ENCODE measurements at places on chromosomes 13 and 19.

DNA sequence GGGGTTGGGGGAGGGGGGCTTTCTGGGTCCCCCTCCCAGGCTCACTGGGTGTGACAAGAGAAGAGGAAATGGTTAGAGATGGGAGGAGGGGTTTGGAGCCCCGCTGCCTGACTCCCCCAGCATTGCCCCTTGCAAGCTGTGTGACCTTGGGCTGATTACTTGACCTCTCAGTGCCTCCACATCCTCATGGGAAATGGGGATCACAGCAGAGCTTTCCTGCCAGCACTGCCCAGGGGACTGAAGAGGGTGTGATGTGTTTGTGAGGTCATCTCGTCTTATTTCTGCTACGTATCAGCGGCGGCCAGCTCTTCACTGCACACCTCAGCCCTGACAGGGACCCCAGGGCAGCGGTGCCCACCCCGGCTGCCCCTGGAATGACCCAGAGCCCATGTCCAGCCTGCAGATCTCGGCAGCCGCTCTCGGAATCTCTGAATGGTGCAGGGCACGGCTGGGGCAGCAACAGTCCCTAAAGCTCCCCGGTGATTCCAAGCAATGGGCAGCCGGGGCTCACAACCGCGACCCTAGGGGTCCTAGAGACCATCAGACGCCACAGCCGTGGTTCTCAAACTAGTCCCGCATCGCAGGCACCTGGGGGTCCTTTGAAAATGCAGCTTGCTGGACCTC lies 8.4 kb downstream of the PNMA8B start:
- DNase-seq = no peak

- peak; percentile 83 for DNase-seq
Measured at GRCh38 chr19:6481541-6482342, at the start of gene DENND1C. TSS of gene DENND1C (minus strand) at chr19:6481787. CDS start at chr19:6481695, 92 bp downstream.

DNA sequence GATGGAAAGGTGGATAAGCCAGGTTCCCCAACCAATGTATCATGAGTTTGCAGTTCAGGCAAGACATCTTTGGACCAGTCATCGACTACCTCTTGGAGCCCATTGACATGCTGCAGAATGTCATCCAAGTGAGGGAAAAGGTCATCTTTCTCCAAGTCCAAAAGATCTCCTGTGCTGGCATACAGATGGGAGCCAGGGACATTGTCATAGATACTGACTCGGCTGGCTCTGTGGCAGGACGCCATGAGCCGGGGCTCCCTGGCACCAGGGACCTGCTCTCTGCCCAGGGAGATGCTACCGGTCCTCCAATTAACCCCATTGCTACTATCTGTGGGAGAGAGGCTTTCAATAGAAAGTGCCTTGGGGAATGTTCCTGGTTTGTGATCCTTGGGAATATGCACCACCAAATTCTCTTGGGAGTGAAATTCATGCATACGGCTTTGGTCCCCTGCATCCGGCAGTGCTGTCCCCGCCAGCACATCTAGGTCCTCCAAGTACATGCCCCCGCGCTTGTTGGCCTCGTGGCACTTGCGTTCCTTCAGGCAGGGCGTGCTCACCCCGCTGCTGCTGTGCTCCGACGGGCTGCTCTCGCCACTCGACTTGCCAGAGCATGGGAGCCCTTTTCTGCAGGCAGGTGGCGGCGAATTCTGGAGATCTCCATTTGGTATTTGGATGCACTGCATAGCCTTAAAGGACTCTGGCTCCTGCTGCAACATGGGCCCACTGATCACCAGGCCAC lies 113.0 kb downstream of the KL start:
- DNase-seq = no peak

DNA sequence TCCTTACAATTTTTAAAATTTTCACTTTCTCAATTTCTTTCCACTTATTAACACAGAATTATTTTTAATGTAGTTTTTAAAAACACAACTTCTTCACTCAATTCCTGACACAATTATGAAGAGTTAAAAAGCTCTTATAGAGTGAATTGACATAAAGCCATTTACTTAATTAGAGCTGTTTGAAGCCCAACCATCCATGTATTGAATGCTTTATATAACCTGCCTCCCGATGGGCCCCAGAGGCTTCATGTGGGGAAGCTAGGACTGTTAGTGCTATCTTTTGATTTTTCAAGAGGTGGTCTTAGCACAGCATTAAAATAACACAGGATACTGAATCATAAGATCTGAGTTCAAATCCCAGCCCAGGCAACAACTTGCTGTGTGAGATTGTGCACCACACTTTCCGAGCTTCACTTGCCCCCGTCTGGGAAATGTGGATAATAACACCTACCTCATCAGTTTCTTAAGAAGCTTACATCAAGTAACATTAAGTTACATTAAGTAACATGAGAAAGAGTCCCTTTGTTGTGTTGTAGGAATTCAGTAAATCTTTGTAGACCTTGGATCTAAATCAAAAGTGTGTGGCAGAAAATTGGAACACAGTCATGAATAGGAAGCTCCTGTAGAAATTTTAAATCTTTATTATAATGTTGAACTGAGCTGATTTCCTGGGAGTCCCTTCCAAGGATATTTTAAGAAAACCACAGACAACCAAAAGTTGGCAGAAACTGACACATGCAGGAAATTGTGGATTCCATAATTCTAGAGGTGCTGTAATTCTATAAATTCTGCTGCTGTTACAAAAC lies 5.5 kb upstream of the ENOX1 start:
- DNase-seq = no peak

DNA sequence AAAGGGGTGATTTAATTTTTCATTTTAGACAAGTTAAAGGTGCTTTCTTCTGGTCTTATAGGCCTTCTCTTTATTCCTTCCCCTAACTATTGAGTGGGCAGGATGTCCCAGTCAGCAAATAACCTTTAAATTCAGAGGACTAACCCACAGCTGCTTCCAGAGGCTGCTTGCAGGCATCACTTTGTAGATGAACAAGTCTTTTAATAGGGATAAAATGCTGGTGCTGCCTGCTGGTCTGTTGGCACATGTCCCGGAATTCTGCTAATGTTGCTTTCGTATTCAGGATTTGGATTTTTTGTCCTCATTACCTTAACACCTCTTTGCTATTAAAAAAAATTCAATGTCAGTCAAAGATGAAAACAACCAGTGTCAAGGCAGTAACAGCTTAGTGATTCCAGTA lies 132.7 kb upstream of the KL start:
- no peak for DNase-seq

- peak; percentile 62 for DNase-seq
Measured at GRCh38 chr19:49421039-49421877, 2.0 kb downstream of the PTH2 start.

DNA sequence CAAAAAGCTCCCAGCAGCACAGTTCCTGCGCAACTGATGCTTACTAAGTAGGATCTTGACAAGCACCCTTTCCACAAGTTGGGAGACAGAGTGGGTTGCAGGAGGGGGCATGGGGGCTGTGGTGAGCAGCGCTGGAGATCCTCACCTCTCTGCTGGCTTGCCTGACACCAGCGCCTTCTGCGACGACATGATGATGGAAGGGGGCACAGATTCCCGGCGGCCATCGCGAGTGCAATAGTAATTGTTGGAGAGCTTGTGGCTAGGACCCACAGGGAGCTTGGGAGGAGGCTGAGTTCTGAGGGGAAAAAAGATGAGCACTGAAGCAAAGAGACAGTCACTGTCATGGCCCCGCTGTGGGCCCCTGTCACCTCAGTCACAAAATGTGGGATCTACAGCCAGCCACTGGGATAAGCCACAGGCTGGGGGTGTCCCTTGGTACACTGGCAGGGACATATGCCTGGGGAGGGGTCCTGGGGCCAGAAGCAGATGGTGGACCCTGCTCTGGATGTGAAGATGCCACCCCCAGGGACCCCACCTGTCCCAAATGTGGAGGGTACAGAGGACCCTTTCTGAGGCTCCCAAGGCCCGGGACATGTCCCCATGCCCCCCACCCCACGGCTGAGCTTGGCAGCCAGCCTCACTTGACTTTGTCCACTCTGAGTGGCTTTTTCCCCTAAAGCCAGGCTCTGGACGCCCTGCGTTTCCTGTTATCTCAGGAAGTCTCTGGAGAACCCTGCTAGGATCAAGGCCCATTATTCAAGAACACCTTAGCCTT lies 4.6 kb downstream of the NDUFA7 start:
- DNase-seq = no peak

DNA sequence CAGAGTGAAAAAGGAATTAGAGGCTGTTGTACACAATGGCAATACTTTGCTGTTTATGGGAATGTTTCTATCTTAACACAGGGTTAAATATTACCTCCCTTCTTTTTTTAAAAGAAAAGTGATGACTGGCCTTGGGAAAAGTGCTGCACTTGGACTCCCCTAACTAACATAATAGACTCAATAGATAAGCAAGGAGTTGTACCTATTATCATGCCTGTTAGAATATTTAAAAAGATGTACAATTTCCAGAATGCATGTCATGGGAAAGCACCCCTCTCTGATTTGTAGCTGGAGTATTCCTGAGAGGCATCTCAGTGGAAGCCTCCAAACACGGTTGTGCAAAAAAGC lies 79.3 kb upstream of the GPC6 start:
- DNase-seq = no peak

- no peak for DNase-seq
Measured at GRCh38 chr19:24060687-24061356, 26.2 kb upstream of the ZNF254 start.

DNA sequence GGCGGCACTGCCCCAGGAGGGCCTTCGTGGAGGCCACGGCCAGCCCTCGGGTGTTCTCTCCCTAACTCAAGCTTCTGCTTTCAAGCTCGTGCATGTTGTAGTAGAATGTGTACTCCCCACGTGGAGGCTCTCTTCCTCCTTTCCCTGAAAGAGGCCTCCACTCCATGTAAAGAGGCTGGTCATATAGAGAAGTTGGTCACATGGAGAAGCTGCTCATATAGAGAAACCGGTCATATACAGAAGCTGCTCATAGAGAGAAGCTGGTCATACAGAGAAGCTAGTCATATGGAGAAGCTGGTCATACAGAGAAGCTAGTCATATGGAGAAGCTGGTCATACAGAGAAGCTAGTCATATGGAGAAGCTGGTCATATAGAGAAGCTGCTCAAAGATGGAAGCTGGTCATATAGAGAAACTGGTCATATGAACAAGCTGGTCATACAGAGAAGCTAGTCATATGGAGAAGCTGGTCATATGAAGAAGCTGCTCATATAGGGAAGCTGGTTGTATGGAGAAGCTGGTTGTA lies 152.5 kb downstream of the COL4A1 start:
- no peak for DNase-seq

DNA sequence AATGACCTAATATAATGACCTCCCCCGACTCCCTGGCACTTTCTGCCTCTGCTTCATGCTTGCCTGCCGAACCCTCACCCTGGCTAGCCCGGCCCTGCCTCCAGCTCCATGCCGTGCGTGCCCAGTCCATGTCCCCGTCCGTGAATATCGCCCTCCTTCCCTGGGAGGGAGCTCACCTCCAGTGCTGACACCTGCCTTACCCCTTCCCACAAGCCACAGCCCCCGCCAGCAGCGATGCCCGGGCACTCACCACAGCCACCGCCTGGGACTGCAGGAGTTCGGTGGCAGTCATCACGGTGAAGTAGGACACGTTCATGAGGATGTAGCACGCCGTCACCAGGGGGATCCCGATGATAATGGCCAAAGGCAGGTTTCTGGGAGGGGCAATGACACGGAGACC lies 10.0 kb downstream of the SLC7A9 start:
- DNase-seq = no peak

DNA sequence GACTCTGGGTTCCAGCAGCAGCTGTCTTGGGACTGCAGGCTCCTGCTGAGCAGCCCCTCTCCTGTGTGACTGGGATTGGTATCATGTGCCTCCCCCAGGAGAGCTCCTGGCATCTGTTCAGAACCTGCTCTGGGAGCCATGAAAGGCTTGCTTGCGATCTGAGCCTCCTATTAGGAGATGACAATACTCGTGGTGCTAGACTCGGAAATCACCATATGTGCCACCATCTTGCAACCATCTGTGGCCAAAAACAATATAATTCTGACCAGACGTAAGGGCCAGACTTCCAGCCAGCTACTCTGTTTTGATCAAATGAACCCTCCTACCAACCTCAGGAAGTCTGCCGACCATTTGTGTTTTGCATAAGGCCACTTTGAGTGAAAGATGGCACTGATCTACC lies 484.7 kb downstream of the IRS2 start:
- no peak for DNase-seq

DNA sequence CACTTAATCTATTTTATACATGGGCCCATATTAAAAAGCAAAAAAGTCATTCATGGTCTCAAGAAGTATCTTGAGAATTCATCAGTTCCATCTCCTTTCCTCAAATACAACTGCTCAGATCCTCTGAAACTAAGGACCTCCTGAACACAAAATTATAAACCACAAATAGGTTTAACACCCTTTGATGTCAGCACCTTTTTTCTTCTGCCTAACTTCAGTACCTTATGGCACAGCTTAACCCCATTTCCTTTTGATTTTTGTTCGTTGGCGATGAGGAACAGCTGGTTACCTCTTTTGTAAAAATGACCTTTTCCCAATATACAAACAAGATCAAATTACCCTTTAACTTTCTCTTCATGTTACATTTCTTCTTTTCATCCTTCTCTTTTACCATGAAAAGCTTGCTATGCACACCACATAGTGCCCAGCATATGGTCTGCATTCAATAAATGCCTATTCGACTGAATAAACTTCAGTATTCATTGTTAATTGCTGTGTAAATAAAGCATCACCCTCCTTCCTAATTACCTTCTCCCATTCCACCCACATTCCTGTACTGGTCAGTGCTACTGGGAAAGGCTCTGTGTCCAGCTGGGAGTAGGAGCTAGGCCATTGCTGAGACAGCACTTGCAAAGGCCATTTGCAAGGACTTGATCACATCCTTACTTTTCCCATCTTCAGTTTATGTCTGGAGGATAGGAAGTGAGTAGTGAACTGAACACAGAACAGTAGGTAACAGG lies 317.9 kb downstream of the SHISA2 start:
- DNase-seq = no peak

DNA sequence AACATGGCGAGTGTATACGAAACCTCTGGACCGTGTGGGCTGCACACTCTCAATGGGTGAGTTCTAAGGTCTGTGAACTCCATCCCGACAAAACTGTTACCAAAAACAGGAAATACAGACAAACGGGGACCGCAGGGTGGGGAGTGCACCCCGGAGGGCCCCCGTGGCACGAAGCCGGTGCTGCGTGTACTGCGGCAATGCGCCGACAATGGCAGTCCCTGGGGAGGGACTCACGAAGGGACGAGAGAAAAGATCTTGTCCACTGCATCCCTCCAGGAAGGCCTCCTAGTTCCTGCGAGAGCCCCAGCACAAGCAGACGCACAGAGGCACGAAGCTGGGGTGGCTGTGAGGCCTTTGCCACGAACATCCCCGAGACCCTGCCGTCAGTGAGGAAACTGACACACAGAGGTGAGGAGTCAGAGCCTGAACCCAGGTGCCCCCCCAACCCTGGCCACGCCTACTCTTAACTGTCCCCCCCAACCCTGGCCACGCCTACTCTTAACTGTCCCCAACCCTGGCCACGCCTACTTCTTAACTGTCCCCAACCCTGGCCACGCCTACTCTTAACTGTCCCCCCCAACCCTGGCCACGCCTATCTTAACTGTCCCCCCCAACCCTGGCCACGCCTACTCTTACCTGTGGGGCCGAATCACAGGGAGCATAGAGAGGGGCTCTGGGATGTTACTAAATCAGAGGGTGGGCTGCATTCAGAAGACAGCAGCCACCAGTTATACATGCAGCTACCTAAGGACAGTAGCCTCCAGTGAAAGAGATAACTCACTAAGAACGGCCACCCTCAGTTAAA lies 4.2 kb downstream of the MED16 start:
- no peak for DNase-seq

All from activated CD4-positive, alpha-beta memory T cell treated with anti-CD3 and anti-CD28 coated beads, Interleukin-2, amount 10 ng/mL, durations not matched to agents 7 days and 5 days (primary cell).